ENCODE measurements at places on chromosomes 1 and 21.

- DNase-seq = no peak
Measured at GRCh38 chr1:177440821-177441220, 270.1 kb downstream of the BRINP2 start.

- DNase-seq = no peak
Measured at GRCh38 chr1:54849219-54850068, 37.6 kb downstream of the DHCR24 start.

- DNase-seq = no peak
Measured at GRCh38 chr1:226629896-226630550, 81.5 kb downstream of the STUM start.

- DNase-seq = no peak
Measured at GRCh38 chr1:30609999-30610345, 113.4 kb downstream of the MATN1 start.

GRCh38 chr1:44500181-44501046 lies 95.4 kb downstream of the RNF220 start:
- no peak for DNase-seq

DNA sequence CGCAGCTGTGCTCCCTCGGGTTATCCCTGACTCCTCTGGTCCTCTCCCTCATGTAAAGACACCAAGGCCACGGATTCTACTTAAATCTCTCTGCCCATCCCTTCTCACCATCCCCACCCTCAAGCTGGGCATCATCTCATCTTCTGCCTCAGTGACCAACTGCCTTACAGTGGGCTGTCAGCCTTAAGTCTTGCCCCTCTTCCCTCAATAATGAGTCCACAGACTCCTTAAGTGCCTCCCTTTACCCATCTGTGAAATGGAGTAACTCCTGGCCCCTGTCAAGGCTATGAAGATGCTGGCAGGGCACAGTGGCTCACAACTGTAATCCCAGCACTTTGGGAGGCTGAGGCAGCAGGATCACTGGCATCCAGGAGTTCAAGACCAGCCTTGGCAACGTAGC lies 12.1 kb downstream of the SH3BGRL3 start:
- no peak for DNase-seq

GRCh38 chr1:60031146-60031545 lies 42.4 kb downstream of the C1orf87 start:
- DNase-seq = no peak

GRCh38 chr1:15017120-15017519 lies 136.4 kb upstream of the TMEM51 start:
- DNase-seq = no peak

- DNase-seq = no peak
Measured at GRCh38 chr1:76109404-76109803, 34.9 kb downstream of the ST6GALNAC3 start.

DNA sequence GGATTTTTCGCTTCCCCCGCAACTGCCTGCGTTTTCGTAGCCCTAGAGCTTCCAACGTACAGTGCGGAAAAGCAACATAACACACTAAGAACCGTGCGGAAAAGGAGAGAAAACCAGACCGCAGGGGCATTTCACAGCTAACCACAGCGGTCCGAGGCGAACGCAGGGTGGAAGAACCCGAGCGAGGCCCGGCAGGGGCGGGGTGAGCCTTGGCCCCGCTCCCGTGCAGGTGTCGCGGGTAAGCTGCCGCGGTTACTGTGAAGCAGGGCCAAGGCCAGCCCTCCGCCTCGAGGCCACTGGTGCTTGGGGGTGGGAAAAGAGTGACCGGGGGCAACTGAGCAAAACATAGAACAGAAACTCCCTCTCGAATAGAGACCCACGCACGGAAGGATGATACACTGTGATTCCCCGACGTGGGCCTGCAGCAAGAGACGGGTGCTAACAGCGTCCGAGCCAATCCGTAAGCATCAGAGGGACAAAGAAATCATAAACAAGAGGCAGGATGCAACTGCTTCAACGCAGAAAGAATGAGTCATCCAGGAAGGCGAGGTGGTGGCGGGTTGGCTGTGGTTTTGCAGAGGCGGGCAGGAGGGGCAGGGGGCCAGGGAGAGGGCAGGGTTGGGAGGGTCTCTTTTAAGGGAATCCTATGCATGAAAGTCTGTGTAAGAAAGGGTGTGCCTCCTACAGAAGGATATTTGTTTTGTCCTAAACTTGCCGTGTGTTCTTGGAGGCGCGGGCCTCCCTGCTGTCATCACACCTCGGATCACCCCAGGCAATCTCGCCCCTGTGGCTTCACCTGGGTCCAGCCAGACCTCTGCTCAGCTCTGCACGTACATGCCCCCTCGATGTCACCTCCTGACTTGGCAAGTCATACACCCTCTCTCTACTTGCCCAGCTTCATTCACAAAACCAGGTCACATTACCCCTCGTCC lies 7.3 kb downstream of the GNG4 start:
- no peak for DNase-seq

DNA sequence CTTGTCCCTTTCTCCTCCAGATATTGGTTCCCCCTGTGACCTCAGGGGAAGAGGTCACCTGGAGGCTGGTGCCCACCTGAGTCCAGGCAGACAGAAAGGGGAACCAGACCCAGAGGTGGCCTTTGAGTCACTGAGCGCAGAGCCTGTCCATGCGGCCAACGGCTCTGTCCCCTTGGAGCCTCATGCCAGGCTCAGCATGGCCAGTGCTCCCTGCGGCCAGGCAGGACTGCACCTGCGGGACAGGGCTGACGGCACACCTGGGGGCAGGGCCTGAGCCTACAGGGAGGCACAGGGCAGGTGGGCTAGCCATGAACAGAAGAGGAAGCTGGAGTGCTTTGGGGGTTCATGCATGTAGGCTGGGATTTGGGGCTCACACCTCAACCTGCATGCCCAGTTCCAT lies 2.7 kb downstream of the TNFRSF14 start:
- no peak for DNase-seq

- no peak for DNase-seq
Measured at GRCh38 chr1:226027538-226028217, 28.5 kb upstream of the SDE2 start.

DNA sequence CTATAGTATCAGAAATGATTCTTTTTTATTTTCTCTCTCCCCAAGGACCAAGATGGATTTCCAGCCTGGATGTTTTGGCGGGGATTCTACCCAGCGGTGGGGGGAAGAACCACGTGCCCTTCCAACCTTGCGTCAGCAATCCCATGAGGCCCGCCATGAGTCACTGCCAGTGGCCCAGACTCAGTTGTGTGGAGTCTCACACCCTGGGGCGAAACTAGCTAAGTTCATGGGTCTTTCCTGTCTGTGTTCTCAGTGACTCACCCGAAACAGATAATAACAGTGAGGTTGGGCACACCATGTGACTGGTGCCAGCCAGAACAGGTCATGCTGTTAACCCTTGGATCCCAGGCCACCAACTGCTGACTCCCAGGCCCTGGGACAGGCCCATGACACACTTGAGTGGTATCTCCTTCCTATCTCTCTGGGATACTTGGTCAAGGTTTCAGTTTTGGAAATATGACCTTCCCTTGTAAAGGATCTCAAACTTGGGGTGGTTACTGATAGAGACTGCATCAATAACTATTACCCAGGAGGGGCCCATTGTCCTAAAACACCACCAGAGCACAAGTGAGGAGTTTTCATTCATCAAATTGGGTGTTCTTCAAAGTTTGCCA lies 98.0 kb upstream of the DUSP10 start:
- no peak for DNase-seq

DNA sequence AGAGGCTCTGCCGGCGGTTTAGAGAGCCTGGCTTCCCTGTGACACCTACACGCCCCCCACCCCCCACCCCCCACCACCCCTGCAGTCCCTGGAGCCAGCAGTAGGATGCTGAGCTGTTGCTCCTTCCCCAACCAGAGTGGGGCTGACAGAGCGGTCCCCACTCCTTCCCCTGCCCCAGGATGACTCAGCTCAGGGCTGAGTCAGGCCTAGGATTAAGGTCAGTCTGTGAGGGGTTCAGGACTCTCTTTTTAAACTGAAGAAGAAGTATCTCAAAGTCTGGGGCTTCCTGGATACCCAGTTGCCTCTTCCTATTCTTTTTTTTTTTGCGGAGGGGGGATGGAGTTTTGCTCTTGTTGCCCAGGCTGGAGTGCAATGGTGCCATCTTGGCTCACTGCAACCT lies 19.1 kb downstream of the DMBX1 start:
- DNase-seq = no peak

GRCh38 chr1:115118611-115119010 lies 29.3 kb upstream of the TSPAN2 start:
- DNase-seq = no peak

DNA sequence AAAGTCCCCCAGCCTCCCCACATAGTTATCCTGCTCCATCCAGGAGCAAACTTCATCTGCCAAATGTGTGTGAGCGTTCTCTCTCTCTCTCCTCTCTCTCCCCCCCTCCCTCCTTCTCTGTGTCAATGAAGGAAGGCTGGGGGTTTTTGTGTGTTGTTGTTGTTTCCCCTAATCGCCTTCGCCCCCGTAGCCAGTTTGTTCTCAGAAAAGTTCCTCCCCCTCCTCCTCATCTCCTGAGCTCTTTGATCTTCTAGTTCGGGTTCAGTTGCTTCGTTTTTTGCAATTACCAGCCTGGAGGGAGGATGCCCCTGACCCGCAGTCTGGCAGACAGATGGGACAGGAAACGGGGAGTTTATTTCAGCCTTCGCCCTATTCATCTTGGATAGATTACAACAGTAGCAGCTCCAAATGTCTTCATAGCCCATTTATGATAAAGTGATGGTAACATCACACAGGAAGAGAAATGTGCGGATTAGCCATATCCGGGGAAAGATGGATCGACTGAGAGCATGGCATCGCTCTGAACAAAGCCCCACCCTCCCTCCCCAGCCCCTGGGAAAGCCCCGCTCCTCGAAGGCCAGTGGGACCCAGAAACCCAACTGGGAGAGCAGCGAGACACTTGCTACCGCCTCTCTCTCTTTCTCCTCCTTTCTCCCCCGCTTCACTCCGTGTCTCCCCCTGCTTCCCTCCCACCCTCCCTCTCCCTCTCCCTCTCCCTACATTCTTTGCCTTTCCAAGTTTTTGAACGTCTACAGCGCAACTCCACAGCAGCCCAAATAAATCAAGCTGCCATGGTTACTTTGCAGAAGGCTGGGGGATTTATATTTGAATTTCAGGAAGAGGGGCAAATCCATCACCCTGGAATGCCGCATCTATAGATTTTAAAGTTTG lies 139.7 kb upstream of the ARHGEF16 start:
- DNase-seq = no peak

DNA sequence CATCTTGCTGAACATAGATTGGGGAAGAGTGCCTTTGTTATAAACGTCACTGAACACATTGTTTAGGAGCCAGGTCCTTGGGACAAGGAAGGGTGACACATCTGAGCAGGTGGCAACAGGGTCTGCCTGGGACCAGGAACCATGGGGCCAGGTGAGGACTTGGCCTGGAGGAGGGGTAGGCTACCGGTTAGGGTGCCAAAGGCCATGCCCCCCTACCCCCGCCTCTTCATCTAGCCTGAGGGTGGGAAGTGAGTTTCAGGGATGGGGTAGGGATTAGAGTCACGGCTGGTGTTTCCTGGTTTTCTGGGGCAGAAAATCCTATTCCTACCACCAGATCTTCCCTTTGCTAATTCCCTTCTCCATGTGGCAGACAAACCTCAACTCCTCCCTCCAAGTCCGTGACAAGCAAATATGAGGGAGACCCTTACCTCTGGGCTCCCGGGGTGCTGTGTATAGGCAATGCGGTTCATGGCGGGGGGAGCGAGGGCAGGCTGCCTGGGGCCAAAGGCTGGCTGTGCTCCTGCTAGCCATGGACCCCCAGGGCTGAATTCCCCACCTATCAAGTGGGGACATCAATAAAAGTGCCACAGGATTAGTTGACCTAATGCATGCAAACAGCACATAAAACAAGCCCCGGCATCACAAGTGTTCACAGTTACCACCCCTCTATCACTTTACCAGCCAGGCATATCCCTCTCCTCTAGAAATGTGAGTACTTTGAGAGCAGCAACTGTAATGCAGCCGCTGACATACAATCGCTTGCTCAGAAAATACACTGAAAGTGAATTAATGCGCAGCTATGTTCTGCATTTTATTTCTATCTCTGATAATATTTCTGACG lies 14.5 kb downstream of the CD247 start:
- no peak for DNase-seq

- no peak for DNase-seq
Measured at GRCh38 chr1:24093732-24094131, 18.2 kb downstream of the MYOM3 start.

- DNase-seq = no peak
Measured at GRCh38 chr1:200527670-200528069, 92.9 kb downstream of the KIF14 start.

DNA sequence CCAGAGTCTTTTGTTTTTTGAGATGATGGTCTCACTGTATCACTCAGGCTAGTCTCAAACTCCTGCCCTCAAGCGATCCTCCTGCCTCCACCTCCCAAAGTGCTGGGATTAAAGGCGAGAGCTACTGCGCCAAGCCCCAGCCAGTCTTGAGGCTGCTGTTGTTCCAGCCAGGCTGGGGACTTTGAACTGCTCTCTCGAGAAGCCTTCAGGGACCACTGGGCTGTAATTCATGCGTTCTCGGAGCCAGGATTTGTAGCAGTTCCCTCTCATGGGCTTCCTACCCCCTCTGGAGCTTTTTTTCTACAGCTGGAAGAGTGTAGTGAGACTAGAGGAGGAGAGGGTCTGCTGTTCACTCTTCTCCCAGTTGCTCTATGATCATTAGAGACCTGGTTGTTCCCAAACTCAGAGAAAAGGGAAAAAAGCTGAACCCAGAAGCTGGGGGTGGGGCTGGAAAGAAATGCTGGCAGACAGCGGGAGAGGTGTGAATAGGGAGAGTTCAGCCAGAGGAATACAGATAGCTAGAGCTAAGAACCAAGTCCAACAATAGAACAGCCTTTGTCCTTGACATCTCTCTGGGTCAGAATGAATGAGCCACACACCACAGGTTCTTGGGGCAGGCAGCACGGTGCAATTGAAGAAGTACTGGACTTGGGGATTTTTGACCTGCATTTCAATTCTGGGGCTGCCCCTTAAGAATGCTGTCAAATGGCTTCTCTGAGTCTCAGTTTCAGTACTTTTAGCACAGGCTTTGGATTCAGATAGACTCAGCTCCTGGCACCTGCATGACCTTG lies 13.2 kb upstream of the SLC41A1 start:
- DNase-seq = no peak

DNA sequence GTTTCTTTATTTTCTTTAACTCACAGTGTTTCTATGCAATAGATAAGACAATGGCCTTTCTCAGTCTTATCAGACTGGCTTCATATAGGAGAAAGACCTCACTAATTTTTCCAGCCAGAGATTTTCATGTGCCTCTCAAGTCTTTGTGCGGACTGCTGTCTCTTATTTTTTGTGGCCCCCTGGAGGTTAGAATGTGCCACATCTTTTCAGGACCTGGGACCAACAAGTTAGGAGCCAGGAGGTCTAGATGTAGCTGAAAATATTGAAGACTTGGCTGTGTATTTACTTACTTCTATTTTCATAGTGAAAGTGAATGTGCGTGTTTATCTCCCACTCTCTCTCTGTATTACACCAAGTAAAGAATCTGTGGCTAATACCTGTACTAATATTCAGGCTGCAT lies 42.1 kb upstream of the CFHR3 start:
- DNase-seq = no peak

- DNase-seq = no peak
Measured at GRCh38 chr21:38988509-38989378, 183.0 kb downstream of the ETS2 start.
